ENCODE measurements at places on chromosomes 2 and 18.

DNA sequence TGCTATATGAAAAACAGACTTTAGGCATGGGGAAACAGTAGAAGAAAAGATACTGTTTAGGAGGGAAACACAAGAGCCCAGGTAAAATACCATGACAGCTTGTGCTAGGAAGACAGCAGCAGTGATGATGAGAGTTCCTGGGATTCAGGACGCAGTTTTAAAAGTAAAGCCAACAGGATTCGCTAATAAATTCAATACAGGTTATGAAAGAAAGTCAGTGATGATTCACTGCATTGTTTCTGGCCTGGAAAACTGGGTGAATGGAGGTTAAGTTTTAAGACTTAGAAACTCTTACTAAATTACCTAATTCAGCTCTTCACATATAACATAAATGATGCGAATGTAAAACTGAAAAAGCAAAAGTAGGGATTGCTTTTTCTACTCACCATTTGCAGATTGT, 27.9 kb upstream of the RNU4ATAC start:
- DNase-seq, result no peak

DNA sequence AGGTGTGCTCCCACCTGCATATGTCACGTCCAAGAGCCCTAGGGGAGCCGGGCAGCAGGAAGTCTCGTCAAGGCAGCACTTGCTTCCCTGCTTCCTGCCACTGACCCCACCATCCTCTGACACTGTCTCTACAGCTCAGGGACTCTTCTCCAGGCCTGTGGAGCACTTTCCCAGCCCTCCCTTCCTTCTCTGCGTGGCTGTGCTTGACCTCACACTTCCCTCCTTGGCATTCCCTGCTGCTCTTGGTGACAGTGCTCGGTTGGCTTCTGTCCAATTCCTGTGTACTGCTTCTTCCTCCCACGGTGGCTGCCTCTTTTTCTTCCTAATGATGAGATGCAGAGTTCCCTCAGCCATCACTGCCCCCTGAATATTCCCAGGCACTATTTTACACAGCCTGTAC, 2.8 kb downstream of the CIDEA start:
- no peak for DNase-seq

GRCh38 chr18:5180254-5180653, 16.8 kb downstream of the AKAIN1 start:
- DNase-seq, result no peak

GRCh38 chr2:99504844-99505584, 15.2 kb upstream of the REV1 start:
- no peak for DNase-seq

GRCh38 chr18:2654928-2655177, 673 bp upstream of the SMCHD1 start:
- no peak for DNase-seq

DNA sequence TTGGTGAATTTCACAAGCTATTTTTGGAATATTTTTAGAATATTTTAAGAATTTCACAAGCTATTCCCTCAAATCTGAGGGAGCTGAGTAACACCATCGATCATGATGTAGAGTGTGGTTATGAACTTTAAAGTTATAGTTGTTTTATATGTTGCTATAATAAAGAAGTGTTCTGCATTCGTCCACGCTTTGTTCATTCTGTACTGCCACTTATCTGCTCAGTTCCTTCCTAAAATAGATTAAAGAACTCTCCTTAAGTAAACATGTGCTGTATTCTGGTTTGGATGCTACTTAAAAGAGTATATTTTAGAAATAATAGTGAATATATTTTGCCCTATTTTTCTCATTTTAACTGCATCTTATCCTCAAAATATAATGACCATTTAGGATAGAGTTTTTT, 15.9 kb downstream of the TYMS start:
- no peak for DNase-seq

DNA sequence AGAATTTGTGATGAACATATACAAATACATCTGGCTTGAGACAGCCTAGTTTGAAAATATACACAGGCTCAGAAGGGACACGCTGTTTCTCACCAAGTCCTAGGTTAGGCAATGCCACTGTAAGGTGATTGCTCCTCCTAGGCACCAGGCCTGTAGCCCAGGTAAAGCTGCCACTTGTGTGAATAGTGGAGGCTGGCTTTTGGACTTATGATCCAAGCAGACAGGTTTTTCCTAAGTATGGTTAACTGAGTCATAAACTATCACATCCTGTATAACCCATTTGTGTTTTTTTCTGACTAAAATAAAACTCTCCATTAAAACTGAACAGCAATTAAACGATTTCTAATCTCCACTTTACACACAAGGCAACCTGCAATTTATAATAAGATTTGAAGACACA, 81.0 kb downstream of the SEMA4F start:
- no peak for DNase-seq

DNA sequence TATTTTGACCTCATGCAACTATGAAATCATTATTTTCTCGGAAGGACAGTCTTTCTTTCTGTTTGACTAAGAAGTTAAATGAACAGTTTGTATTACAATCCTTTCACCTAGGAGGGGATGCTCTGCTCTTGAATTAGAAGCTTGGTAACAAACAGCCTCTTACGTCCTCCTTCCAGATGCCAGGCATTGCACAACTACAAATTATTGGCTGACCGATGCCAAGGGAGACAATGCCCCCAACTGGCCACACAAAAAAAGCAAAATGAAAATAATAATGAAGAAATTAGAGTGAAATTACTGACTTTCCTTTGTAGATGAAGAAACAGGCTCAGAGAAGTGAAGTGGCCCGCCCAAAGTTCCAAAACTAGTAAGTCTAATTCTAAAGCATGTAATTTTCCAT, 177.9 kb downstream of the CYRIA start:
- DNase-seq, result peak; percentile 59

DNA sequence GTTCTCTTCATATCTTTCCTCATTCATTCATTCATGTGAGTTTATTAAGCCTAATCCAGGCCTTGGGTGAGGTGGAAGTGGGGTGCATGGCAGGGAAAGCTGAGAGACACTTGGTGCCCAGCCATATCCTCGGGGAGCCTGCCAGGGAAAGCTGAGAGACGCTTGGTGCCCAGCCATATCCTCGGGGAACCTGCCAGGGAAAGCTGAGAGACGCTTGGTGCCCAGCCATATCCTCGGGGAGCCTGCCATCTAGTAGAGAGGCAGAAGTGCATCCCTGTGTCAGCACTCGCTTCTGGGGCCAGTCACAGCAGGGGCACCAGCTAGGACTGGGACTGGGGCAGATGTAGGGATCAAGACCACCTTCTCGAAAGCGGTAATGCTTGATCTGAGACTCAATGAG, 39.4 kb downstream of the DDX18 start:
- DNase-seq, result no peak

DNA sequence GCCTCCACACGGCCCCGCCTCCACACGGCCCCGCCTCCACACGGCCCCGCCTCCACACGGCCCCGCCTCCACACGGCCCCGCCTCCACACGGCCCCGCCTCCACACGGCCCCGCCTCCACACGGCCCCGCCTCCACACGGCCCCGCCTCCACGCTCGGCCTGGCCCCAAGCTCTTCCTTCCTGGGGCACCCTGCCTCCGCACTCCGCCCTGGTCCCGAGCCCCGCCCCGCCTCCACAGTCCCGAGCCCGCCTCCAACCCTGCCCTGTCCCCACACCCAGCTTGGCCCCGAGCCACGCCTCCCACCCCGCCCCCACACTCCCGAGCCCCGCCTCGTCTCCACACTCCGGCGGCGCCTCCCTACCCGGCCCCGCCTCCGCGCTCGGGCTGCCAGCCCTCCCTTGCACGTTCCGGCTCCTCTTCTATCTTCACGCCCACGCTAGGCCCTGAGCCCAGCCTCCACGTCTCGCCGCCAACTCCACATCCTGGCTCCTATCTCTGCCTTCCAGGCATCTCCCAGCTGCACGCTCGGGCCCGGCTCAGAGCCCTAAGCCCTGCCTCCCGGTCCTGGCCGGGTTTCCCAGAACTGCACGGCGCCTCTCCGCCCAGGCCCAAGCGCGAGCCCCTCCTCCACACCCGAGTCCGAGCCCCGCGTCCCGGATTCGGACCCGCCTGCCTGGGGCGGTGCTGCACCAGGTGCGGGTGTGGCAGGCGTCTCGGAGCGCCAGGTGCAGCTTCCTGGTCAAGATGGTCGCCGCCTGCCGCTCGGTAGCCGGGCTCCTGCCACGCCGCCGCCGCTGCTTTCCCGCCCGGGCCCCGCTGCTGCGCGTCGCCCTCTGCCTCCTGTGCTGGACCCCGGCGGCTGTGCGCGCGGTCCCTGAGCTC, at the start of gene TMEM87B:
Gene TMEM87B, plus strand, starts transcription at position 423 of the 883 bp plus-strand sequence. Its CDS starts 323 bp downstream, at position 746.
- peak; percentile 64 for DNase-seq

GRCh38 chr2:191701696-191702095, 23.8 kb downstream of the NABP1 start:
- DNase-seq, result peak; percentile 44

GRCh38 chr2:173584676-173585458, 230.2 kb downstream of the CDCA7 start:
- DNase-seq, result no peak

GRCh38 chr18:59569390-59569791, 127.8 kb downstream of the CCBE1 start:
- DNase-seq, result no peak

DNA sequence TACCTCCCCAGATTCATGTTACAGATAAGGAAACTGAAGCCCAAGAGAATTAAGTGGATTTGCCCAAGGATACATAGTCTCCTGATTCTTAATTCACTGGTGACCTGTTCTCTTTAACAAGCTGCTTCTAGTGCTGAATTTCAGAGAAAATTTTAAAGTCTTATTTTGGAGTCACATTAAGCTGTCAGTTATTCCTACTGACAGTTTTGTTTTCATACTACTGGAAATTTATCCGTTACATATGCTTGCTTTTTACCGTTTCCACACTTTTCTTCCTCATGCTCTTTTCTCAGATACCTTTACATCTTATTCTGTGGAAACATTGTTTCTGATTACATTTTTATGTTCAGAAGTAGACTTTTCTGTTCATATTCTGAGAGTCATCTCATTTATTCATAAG, 1.3 kb downstream of the MOB4 start:
- no peak for DNase-seq

- no peak for DNase-seq
These were observed 86.4 kb upstream of the RMDN2 start for GRCh38 chr2:37838541-37839167.

DNA sequence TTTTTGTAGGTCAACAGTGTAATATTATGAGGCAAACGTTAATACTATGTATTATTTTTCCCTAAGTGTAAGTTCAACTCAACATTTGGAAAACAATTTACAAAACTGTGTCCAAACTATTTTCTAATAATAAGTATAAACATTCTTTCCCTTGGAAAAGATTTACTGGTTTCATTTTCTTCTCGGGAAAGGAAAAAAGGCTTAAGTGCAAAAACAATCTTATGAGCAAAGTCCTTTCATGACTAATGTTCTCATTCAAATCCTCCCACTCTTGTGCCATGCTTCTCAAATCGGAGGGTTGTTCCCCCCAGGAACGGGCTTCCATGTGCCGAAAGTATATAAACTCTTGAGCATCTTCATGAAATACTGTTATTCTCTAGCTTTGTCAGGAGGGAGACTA, 19.8 kb upstream of the L3MBTL4 start:
- DNase-seq, result no peak

GRCh38 chr2:9398881-9399780, 24.2 kb downstream of the ITGB1BP1 start:
- DNase-seq, result no peak

DNA sequence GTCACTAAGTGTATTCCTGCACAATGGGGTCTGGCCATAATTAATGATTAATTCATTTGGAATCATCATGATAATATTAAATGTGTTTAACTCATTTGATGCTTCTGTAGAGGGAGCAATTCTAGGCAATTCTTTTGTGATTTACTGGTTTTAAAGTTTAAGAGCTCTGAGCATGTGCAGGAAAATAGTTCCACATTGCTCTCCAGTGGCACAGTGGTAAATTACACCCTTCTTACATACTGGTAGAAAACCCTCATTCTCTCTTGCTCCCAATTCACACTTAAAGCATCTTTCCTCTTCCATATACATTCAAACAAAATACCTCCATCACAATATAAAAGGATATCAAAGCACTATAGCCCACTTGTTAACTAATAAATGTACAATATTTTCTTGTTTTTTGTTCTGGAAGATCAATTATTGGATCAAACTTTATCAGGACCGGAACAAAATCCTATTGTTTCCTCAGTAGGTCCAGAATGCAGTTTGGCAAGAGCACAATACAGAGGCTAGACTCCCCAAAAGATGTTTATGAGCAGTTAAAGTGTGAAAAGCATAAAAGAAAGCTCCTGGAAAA, 844.3 kb downstream of the MBD2 start:
- DNase-seq, result peak; percentile 5

GRCh38 chr2:149039213-149039724, 770 bp downstream of the LYPD6B start:
- DNase-seq, result no peak

GRCh38 chr2:128467321-128467969, 148.8 kb upstream of the HS6ST1 start:
- DNase-seq, result no peak

GRCh38 chr2:172680436-172681068, 55.1 kb upstream of the RAPGEF4 start:
- no peak for DNase-seq

- no peak for DNase-seq
These were observed 83.9 kb downstream of the PAX3 start for GRCh38 chr2:222214885-222215284.

DNA sequence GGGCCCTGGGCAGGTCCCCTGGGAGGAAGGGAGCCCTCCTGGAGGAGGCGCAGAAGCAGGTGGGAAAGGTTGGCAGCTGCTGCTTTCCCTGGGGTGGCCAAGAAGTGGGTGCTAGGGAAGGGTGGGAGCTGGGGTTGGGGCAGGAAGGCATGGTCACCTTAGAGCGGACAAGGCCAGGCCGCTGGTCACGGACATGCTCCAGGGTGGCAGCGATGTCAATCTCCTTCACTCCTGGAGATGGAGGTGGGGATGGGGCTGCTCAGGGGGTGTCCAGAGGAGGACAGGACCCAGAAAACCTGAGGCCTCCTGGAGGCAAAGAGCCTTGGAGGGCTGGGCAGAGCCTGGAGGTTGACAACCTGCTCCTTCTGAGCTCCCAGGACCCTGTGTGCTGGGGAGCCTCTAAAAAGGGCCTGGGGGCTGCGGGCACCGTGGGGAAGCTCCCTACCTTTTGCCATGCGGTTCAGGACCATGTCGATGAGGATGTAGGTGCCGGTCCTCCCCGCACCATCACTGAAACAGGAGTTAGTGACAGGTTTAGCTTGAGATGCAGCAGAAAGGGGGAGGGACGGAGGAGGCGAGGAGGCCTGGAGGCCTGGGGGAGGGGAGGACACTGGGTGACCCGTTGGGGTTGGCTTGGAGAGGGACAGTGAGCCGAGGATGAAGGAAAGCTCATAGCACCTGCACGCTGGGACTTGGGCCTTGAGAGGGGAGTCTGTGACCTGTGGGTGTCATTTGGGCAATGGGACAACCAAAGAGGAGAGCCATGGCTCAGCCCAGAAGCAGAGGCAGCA, 11.4 kb downstream of the DNAJB2 start:
- DNase-seq, result no peak

- no peak for DNase-seq
These were observed 63.5 kb downstream of the HDAC4 start for GRCh38 chr2:239337122-239337876.

DNA sequence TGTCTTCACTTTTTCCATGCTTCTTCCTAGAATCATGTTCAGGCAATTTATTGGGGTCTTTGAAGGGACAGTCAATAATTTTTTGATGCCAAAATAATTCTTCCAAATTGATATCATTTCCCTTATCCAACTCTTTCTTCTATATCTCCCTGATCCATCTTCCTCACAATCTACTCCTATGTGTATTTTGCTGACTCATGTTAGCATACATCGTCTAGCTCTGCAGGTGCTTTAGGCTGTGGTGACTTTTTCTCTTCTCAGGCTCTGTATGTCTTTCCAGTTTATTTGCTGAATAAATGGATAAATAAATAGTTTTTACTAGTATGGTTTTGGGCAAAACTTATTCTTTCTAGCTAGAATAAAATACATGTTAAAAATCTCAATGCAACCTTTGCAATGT, 1650.9 kb upstream of the TMEFF2 start:
- no peak for DNase-seq

GRCh38 chr2:109168086-109168485, 39.1 kb downstream of the SH3RF3 start:
- no peak for DNase-seq
